ENCODE measurements at places on chromosomes 1 and 21. TPM values are rescaled to one million over a fixed set of nuclear protein-coding genes. Genes with fewer than 3 reads are reported as not detected.

Gene ACTL8
- not detected for total RNA-seq

Gene LCE2C
- total RNA-seq: not detected

Gene ACTN2
- 1,679 TPM for total RNA-seq

Gene OR2G6
- 0.03 TPM for total RNA-seq

Gene LMX1A
- total RNA-seq: not detected

DNA sequence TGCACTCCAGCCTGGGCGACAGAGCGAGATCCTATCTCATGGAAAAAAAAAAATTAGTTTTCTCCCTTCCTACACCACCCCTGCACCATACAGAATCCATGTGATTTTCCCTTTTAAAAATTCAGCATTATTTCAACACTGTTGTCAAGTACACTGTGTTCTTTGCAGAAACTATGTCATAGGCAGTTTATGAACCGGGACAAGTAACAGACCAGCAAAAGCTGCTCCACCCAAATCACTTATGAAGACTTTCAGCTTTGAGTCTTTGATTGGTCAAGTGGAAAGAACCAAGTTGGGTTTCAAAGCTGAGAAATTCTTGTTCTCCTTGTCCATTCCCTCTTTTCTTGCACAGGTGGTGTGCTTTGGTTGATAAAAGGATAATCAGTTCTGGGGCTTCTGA lies 173.0 kb downstream of the CDC7 start:
- no peak for DNase-seq

- no peak for DNase-seq
Measured at GRCh38 chr1:79974659-79975058, 968.1 kb upstream of the ADGRL4 start.

DNA sequence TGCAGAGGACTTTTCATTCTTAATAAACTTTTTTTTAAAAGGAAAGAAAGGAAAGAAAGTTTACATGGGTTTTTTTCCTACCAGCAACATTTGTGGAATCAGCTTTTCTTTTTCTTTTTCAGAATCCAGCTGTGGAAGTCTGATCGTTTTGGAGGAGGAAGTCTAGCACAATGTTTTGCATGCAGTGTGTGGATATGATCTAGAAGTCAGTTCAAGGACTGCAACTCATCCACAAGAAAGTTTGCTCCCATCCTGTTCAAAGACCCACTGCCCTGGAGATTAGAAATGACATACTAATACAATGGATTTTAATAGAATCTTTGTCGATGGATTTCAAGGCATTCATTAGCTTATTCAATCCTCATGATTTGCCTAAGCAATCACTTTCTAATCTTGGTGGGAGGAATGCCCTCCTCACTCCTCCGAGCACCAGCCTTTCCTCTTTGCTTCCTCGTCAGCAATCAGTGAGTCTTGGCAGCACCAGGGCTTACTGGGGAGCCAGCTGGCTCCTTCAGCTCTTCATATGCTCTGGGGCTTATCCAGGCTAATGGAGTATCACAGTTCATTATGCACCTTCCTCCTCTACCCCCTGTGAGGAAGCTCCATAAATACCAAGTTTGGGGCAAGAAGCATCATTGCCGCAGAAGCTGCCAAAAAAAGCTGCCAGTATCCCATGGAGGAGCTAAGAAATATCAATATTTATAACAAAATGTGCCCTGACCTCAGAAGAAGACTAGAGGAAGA lies 392.3 kb upstream of the PKN2 start:
- no peak for DNase-seq

Measured in left cardiac atrium (tissue), 4 donors.